ENCODE measurements at places on chromosomes 4 and X. TPM values are rescaled to one million over a fixed set of nuclear protein-coding genes. Genes with fewer than 3 reads are reported as not detected.

GRCh38 chrX:31338991-31339350 lies 267.1 kb upstream of the FTHL17 start:
- DNase-seq, result no peak

- no peak for DNase-seq
Measured at GRCh38 chr4:127120441-127121090, 512.2 kb upstream of the INTU start.

GRCh38 chr4:44351069-44351468 lies 97.5 kb downstream of the KCTD8 start:
- no peak for DNase-seq

DNA sequence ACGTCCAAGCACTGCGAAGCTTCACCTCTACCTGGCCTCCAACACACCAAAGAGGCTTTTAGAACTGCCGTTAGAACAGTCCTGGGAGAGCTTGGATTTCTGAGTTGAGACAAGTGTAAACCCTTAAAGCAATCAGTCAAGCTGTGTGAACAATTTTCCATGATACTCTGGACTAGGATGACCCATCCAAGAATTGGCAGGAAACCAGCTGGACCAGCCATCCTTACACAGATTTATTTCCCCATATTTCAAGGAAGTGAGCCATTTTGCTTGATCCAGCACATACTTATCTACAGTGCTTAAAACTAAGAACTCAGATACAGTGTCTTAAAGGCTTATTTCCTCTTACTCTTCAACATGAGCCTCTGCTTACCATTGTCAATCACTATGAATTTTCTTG lies 340.7 kb upstream of the HS3ST1 start:
- no peak for DNase-seq

DNA sequence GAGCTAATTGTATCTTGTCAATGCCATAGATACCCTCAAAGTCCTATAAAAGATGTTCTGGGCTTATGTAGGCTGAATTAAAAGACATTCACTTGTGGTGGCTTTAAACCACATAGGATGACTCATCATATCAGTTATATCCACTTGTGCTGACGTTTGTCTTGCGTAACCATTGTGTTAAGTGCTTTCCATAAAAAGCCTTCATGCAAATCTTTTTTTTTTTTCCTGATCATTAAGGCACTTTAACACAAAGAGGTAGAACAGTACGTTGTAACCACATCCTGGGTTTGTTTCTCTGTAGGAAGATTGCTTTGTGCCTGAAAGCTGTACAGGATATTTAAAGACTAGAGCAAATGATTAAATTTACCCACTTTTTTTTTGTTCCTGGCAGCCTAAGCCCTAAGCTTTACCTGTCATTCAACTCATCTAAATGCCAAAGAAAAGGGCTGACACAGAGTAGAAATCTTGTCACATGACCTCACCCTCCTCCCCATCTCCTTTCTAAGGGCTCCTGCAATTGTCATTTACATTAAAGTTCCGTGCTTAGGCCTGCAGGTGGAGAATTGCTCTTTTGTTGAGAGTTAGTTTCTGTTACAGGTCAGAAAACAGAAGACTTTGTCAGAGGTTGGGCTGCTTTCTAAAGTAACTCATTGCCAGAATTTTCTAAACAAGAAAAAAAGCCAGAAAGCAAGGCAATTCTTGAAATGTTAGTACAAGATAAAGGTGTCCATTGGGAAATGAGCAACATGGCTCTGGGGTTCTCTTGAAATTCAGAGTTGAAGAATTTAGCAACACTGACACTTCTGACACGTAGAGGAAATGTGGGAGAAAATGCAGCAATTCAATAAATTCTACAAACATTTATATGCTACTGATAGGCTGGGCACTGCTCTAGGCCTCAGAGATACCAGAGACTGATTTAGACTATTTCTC lies 555.6 kb downstream of the PPARGC1A start:
- DNase-seq, result no peak

DNA sequence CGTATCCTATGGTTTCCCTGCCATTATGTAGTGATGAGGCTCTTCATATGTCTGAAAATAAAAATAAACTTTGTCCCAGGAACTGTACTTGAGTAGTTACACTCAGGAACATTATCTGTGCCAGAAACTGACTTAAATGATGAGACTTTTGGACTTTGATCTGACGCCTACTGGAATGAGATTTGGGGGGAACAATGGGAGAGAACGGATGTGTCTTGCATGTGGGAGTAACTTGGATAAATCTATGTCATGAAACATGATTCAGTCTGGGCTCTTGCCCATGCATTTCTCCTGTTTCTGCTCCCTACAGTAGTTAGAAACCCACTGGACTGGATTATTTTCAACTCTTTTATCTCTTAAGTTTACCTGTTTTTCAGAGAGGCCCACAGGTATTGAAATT lies 2351.4 kb downstream of the PCDH7 start:
- DNase-seq, result no peak

DNA sequence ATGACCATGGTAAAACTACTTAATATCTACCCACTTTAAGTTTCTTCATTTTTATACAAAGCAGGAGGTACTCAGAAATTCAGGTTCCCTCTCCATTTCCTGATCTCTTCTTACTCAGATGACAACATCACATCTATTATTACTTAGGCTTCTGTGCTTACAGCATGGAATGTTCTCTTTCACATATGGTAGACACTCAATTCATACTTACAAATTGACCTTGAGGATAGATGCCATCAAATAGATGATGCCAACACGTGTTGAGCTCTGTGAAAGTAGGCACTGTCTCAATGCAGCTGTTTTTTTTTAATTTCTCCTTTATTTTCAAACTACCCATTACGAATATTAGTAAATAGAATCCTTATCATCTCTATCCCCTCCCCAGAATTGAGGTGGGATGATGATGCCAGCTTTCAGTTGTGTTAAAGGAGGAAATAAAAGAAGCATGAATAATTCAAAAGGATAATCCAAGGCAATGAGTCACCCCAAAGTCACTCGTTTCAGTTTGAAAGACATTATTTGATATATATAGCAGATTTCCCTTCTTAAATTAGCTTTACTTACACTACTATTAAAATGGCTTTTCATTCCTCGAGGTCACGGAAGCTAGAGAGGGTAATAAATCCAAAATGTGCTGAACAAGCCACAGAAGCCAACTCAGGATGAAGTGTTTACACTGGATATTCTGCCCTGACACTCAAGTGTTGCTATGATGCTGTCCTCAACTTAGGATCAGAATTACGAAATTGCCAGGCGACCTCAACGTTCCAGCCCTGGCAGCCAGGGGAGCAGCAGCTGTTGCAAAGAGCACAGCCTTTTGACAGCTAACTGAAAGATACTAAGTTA lies 124.2 kb upstream of the EOLA2 start:
- peak; percentile 47 for DNase-seq

GRCh38 chr4:20878806-20879205 lies 178.5 kb downstream of the PACRGL start:
- DNase-seq, result no peak

- no peak for DNase-seq
Measured at GRCh38 chr4:156858071-156858470, 113.5 kb downstream of the PDGFC start.

- DNase-seq, result no peak
Measured at GRCh38 chr4:86834901-86835300, 14.3 kb downstream of the SLC10A6 start.

GRCh38 chr4:140353786-140354185 lies 19.7 kb upstream of the SCOC start:
- DNase-seq, result no peak

DNA sequence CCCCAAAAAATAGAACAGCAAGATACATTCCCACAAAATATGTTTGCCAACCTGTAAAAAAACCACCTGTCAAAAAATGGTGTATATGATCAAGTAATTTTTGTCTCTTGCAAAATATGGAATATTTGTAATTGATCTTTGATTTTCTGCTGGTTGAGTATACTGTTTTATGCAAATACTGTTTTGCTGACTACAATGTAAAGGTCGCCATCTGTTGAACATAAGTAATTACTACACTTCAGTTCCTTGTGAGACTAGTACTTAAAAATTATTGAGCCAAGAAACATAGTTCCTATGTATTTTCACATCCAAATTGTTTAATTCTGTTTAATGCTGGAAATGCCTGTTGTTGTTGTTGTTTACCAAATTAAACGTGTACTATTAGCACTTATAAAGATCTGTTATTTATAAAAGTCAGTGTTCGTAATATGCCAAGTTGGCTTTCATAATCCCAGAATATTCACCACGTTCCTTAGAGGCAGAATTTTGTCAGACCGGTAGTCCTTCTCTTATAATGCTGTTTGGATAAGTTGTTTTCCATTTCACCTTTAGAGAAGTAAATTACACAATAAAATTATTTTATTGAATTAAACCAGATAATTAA lies 144.2 kb downstream of the PDLIM5 start:
- no peak for DNase-seq

DNA sequence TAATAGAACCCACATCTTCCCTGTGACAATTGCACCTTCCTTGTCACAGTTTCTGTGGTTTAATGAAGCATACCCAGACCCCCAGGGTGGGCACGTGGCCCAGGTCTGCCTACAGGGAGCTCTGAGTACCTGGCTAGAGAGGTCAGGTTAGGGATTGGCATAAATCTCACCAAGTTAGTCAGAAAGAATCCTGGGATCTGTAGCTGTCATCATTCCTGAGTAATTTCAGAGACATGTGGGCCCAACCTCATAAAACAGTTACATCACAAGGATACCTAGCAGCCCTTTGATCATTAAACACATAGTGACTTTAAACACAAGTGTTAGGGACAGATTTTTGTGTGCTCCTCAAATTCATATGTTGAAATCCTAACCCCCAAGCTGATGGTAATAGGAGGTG lies 123.0 kb downstream of the KDR start:
- no peak for DNase-seq

DNA sequence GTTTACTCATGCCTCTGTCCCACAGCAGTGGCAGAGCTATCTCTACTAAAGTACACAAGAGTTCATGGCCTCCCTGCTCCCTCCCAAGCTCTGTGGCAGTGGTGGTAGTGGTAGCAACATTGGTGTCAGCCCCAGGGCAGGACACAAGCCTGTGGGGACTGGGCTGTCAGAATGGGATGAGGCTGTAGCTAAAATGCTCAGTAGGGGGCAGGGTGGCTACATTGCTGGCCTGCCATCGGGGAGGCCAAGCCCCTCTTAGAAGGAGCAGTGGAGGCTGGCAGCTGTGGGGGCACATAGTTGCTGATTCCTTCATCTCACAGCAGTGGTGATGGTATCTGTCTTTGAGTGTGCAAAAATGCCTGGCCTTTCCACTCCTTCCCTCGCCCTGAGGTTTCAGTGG lies 461.7 kb downstream of the PCDH18 start:
- no peak for DNase-seq

GYG2 gene
- 7.0 TPM for total RNA-seq

CCKAR gene
- 1.7 TPM for total RNA-seq

CT47B1 gene
- not detected for total RNA-seq

CCDC160 gene
- not detected for total RNA-seq

TEX13C gene
- total RNA-seq, result not detected

XAGE1B gene
- not detected for total RNA-seq
